ENCODE measurements at places on chromosomes 12 and 14.
A peak's percentile ranks its signal among the peaks of the same experiment; 100 is the strongest.

DNA sequence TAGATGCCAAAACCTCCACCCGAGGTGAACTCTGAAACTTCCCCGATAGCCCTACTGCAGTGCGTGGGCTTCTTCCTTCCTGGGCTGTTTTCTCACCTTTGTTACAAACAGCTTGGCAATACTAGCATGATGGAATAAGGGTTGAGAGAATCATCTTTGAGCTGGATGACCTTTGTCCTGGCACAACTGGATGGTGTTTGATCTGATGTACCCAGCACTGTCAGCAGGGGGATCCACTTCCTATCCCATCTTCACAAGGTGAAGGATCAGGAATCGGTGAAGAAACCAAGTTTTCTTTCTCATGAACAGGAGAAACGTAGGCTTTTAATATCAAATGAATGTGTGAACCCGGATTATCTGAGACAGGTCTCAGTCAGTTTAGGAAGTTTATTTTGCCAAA is 19.5 kb upstream of the LRRC10 start:
- peak; percentile 8 for DNase-seq

- no peak for DNase-seq
Observed at GRCh38 chr14:96170961-96171592, 33.6 kb upstream of the BDKRB2 start.

DNA sequence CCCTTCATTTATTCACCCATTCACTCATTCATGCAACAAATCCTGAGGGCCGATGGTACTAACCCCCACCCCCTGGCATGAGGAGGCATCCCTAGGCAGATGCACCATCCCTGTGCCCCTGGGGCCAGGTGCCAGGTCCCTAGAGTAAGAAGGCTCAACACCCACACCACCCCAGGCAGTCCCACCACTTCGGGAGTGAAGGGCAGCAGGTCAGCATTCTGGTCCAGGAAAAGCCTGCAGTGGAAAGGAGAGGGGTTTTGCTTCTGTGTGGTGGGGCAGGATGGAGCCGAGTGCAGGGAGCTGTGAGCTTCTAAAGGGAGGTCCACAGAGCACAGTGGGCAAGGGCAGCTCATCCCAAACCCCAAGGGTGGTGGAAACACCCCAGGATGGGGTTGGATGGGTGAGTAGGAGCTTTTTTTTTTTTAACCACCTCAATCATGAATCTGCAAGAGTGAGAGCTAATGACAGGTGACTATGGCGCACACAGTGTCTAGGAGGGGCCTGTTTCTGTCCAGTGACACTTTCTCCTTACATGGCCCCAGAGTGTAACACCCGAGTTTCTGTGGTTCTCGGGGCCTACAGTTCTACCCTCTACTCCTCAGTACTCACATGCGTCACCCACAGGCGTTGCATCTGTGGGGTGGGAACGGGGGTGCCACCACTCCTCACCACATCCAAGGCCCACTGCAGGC is 414.3 kb downstream of the TMEM121 start:
- no peak for DNase-seq

- no peak for DNase-seq
Observed at GRCh38 chr12:51863933-51864832, 15.7 kb upstream of the FIGNL2 start.

DNA sequence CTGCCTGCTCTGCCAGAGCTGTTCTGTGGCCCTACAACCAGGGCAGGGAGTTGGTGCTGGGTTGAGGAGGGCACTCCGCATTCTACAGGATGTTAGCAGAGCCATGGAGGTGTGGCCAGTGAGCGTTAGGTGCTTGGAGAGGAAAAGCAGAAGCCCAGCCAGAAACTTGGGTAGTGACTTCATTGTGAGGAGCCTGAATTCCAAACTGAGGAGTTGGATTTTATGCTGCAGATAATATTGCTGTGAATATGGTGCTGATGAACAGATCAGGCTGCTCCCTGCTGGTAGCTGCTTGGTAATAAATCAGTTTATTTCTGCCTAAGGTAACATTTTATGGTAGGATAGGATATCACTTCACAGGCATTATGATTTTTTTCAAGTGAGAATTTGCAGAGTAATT is 7.1 kb upstream of the CCDC175 start:
- peak; percentile 3 for DNase-seq

GRCh38 chr14:105974902-105975301 is 448.5 kb downstream of the TMEM121 start:
- DNase-seq: no peak

- no peak for DNase-seq
Observed at GRCh38 chr12:4121506-4122020, 152.0 kb upstream of the CCND2 start.

DNA sequence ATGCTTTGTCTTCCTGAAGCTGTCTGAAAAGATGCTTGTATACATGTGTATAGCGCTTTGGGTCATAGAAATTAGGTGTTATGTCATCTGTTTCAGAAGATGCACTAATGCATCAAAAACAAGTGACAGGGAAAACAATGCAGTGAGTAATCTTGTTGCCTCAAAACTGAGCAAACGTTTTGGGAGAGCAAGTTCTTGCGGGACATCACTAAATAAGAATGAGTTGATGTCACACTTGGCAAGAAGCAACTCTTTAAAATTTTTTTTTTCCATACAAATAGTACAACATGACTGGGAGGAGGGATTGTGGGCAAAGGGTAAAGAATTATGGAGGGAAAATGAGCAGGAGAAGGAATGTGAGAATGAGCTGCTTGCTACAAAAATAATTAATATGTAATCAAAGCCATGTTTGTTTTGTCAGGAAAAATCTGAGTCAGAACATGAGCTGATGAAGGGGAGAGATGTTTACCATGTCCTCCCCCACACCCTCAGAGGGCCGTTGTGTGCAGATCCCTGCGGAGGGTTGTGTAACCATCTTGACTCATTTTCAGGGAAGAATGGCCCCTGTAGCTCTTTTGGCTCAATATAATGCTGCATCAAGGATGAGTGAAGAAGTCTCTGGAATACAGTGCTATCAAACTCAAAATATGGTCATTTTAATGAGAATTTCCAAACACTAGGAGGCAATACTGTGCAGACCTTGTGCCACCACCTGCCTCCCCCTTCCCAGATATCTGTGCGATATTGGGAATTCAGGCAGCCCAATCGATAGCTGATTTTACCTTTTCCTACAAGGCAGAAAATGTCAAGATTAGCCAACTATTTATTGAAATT is 41.4 kb downstream of the BORCS5 start:
- peak; percentile 98 for DNase-seq

GRCh38 chr14:65637780-65638179 is 225.2 kb downstream of the FUT8 start:
- DNase-seq: peak; percentile 10

DNA sequence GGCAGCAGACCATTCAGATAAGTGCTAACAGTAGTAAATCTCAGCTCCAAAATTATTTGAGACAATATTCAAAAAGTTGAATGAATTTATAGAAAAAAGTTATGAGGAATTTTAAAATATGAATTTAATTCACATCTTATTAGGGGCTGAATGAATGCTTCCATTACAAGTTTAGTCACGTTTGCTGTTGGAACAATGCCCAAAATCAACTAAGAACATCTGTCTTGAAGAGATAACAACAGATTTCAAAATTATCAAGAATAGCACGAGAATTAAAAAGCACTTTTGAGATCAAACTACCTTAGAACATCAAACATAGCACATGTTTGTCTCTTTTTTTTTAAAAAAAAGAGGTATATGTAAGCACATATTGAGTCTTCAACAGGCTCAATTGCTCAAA is 115.4 kb upstream of the PPFIA2 start:
- DNase-seq: no peak

- no peak for DNase-seq
Observed at GRCh38 chr14:43540948-43541347, 966.1 kb downstream of the FSCB start.

GRCh38 chr14:85444635-85445034 is 85.3 kb upstream of the FLRT2 start:
- DNase-seq: peak; percentile 36

- DNase-seq: no peak
Observed at GRCh38 chr12:4106621-4107020, 166.9 kb upstream of the CCND2 start.

DNA sequence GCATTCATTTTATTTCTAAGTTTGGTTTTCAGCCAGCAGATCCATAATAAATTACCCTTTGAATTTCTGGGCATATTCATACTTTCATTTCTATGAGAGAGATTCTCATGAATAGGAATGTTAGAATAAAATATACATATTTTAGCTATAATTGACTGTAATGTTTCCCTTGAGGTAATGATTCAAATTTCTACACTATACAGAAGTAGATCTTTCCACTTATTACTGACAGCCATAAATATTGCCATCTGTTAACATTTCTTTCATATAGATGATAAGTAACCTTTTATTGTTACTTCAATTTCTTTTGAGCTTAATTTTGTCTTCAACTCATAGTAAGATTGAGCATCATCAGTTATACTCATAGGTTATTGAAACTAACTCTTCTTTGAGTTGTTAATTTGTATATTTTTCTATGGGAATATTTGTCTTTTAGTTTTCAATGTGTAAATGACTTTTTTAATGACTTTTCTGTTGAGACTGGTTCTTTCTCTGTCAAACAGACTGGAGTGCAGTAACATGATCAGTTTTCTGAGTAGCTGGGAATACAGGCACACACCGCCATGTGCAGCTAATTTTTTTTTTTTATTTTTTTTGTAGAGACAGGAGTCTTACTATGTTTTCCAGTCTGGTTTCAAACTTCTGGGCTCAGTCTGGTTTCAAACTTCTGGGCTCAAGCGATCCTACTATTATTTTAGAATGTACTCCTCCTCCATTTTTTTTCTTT is 991.6 kb downstream of the SLC6A15 start:
- DNase-seq: no peak

DNA sequence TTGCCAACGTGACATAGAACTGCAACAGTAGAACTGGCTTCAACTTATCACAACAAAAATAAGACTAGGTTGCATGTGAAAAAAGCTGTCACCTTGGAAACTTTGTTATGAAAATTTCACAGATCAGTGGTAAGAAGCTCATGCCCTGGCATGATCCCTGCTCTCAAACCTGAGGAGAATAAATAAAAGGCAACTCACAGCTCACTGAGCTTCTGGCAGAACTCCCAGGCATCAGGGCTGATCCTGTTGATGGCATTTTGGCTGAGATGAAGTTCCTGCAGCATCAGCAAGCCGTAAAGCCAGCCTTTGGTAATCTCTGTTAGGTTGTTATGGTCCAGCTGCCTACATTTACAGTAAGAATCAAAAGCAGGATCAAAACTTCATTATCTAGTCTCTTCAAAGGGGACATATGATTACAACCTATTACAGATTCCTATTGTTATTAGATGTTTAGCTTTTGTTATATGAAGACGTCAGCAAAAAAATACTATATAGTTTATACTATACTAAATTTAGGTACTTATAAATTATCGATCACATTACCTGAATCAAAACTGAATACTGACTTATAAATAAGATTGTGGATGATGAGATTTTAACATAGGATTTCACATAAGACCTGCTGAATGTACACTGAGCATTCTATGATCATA is 32.0 kb downstream of the LRIG3 start:
- DNase-seq: peak; percentile 90

GRCh38 chr12:103169-103981 is 36.8 kb downstream of the IQSEC3 start:
- DNase-seq: no peak
